D341Med (cell line): ENCODE measurements at places on chromosomes 6 and 20.

GRCh38 chr20:47220161-47220582, 136.3 kb downstream of the ZMYND8 start:
- peak; percentile 73 for DNase-seq

DNA sequence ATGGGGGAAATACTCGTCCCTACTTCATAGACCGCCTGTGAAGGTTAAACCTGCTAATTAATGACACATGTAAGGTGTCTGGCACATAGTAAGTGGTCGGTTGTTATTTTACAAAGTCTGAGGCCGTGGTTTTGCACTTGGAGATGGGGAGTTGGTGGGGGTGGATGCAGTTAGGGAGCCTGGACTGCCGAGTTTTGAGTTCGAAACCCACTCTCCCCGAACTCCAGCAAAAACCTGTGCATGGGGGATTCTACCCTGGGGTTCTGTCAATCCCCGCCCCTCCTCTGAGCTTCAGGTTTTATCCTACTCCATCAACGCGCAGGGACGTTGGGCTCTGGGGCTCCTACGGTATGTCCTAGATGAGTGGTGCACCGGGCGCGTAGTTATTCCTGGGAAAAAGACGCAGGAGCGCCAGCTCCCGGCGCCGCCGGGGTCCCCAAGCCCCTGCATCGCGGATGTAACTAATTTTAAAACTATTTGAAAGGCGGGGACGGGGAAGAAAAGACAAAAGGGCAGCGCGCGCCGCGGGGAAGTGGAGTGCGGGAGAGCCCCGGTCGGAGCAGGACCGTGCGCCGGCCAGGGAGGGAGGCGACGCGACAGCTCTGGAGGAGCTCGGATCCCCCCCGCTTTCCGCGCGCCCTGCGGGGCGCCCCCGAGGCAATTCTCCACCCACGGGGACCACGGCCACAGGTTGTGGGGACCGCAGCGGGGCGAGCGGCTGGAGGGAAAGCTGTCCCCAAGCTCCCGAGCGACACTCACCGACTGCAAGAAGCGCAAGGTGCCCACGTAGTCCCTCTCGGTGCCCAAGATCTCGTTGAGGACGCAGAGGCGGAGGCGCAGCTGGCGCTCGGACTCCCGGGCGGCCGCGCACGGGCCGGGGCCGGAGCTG, 672 bp downstream of the PREX1 start:
- DNase-seq = no peak

- DNase-seq = no peak
These were observed 880.4 kb upstream of the MAN1A1 start for GRCh38 chr6:120230008-120230407.

DNA sequence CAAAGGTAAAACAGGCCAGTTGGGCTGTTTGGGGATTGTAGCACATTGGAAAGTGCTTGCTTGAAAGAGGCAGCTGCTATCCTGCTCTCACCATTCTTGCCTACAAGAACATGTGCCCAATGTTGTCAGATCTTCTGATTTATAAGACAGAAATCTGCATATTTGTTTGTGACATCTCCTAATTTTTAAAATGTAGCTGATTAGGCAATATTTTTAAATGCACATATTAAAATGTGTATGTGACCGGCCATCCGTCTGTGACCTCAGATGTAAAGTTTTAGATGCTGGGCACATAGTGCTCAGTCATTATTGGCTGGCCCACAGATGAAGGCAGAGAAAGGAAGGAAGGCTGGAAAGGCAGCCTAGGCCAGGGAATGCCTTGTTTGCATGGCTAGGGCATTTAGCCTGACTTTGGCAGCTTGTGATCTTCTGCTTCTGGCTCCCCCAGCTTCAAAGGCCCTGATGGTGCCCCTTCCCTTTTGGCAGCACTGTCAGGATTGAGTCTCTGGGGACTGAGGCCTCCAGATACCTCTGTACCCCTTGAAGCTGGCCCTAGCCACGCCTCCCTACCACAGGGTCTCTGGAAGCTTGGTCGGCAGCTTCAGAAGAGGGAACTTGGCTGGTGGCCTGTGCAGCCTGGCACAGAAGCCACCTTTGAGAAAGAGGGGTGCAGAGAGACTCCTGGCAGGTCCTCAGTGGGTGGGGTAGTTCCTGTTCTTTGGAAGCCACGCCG, 6.4 kb downstream of the SNPH start:
- DNase-seq = no peak

GRCh38 chr6:87623248-87623647, 33.3 kb downstream of the ORC3 start:
- DNase-seq = no peak

DNA sequence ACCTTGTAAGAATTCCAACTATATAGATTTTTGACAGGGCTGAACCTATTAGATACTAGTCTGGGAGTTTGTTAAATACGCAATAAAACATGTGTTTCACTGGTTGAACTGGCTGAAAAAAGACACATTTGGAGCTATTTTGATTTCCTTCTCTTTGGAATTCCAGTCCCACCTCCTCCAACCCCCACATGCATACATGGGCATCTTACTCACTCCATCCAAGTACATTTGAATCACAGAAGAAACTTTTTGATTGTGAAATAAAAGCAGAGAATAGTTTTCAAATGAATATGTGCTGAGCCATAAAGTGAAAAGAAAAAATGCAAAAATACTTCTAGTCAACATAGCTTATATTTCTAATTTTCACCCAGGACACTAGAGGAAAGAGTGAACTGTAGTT, 33.9 kb upstream of the STXBP5 start:
- no peak for DNase-seq

- DNase-seq = no peak
These were observed 275.7 kb upstream of the STXBP5 start for GRCh38 chr6:146928503-146928902.

DNA sequence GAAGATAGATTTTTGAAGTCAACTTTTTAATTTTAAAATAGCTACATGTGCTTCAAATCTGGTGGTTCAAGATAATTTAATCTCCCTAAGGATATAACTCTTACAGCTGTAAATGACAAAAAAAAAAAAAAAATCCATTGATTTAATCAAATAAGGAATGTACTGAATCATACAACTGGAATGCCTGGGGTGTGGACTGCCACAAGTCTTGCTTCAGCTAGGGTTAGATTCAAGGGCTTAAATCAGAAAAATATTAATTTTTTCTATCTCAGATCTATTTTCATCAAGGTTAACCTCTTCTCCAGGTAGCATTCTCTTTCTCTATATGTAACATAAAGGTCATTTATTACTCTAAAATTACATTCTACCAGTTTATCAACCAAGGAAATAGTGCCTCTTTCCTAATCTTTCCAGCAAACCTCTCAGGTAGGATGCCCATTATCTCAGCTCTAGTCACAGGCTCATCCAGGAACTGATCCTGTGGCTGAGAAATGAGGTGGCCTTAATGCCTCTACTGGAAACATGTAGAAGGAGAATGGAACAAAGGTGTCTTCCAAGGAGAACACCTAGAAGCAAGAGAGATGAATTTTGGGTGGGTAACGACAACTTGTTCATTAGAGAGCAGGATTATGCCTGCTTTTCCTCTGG, 466.9 kb downstream of the CBLN4 start:
- DNase-seq = no peak
